ENCODE measurements at places on chromosomes 11 and 22. TPM values are rescaled to one million over a fixed set of nuclear protein-coding genes. Genes with fewer than 3 reads are reported as not detected.

DNA sequence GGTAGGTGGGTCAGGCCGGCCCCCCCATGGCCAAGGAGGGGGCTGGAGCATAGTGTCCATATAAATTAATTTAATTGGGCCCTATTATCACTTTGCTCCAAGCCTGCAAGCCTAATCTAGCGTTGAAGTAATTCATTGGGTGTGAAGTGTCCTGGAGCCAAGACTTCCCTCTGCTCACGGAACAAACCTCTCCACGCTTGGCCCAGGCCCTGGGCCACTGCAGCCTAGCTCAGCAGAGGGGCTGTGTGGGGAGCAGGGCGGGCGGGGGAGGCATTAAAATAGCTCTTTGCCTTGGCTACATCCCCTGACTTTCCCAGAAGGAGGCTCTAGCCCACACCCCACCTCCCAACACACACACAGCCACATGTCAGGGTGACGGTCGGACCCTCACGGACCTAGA is 73.5 kb downstream of the THAP12 start:
- DNase-seq: peak; percentile 55

GRCh38 chr11:2523821-2524391 is 79.1 kb downstream of the KCNQ1 start:
- peak; percentile 10 for DNase-seq

GRCh38 chr11:9446230-9446629 is 14.6 kb upstream of the ZNF143 start:
- no peak for DNase-seq

- DNase-seq: no peak
These were observed 4.8 kb downstream of the DDX10 start for GRCh38 chr11:108669711-108670110.

GRCh38 chr11:111265421-111265820 is 19.9 kb downstream of the POU2AF2 start:
- DNase-seq: no peak

DNA sequence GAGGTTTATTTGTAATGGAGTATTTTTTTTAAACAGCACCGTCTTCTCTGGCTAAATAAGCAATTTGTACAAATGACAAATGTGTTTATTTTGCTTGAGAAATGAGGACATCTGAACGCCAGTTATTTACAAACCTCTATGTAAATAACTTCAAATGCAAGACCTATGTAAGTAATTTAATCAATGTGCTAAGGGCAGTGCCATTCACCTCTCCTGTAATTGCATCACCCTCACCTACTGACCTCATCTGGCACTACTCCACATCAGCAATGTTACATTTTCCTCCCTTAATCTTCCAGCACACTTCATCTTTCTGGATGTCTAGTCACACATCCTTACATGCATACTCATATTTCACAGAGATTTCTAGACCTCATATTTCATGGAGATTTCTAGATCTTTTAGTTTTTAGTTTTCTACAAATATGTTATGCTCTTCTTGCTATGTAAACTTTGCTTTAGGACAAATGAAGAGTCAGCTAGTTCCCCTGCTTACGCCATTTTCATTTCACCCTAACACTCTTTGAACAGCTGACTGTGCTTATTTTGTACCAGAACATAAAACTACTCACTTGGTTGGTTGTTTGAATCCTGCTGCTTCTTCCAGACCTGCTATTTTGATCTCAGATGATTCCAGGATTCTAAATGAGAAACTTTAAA is 238.6 kb downstream of the GRM5 start:
- DNase-seq: no peak

MN1 gene
- 7.7 TPM for total RNA-seq

- DNase-seq: no peak
These were observed 8.6 kb downstream of the CCDC34 start for GRCh38 chr11:27354359-27354965.
